Tongue (tissue), 3 donors: ENCODE measurements at places on chromosomes 1 and 21. TPM values are rescaled to one million over a fixed set of nuclear protein-coding genes. Genes with fewer than 3 reads are reported as not detected.

PLA2G2A gene
- total RNA-seq, result 1.7 TPM

GRCh38 chr1:103247517-103247916, 139.2 kb upstream of the COL11A1 start:
- DNase-seq, result no peak

KRTAP19-3 gene
- total RNA-seq, result not detected

CYP4Z1 gene
- not detected for total RNA-seq

TMEM82 gene
- total RNA-seq, result not detected

- DNase-seq, result no peak
Measured at GRCh38 chr1:202834771-202835547, 24.2 kb downstream of the PCAT6 start.

- no peak for DNase-seq
Measured at GRCh38 chr21:10627316-10627863, 106.0 kb downstream of the TPTE start.

ZNF669 gene
- 5.4 TPM for total RNA-seq

- DNase-seq, result no peak
Measured at GRCh38 chr1:15989776-15990175, 13.9 kb upstream of the ZBTB17 start.

NMNAT2 gene
- 0.72 TPM for total RNA-seq
